NCI-H187 (cell line): ENCODE measurements at places on chromosomes 7 and 10.

DNA sequence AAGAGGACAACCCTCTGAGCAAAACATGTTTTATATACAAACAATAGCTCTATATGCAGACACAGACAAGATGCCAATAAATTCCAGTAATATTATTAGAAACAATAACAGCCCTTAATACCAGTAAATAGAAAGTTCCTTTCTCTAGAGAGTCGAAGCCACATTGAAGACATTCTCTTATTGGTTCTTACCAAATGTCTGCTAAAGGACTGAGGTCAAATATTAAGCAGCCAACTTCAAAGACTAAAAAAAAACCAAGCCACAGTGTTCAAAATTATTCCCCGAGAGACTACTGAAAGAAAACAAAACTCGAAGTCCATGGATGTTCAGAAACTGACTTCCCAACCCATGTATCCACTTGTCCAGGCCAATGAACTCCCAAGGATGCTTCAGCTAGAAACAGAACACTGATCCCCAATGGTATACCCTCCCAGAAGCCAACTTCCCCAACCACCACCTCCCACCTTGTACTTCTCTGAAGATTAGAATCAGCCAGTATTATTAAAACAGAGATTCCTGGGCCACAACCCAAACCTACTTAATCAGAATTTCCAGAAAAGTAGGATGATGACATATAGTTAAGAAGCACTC, 51.9 kb downstream of the FAM13C start:
- no peak for DNase-seq

GRCh38 chr7:113159746-113160339, 41.5 kb upstream of the SMIM30 start:
- DNase-seq, result peak; percentile 73

GRCh38 chr10:71726580-71727104, 7.1 kb upstream of the C10orf105 start:
- no peak for DNase-seq

GRCh38 chr7:142668495-142668894, 80.8 kb upstream of the PRSS1 start:
- DNase-seq, result no peak

DNA sequence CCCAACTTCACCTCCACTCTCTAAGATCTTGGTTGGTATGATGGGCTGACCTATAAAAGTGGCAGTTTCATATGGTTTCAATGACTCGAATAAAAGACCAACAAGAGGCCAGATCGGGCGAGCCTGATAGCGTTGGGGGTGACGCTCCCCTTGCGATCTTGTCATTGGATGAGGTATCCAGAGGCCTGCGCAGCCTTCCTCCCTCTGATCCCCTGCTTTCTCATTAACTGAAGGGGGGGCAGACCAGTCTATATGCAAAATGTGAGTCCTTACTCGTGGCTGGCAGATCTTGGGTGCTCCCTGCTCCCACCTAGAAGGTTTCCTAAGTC, 937 bp upstream of the COBL start:
- no peak for DNase-seq

DNA sequence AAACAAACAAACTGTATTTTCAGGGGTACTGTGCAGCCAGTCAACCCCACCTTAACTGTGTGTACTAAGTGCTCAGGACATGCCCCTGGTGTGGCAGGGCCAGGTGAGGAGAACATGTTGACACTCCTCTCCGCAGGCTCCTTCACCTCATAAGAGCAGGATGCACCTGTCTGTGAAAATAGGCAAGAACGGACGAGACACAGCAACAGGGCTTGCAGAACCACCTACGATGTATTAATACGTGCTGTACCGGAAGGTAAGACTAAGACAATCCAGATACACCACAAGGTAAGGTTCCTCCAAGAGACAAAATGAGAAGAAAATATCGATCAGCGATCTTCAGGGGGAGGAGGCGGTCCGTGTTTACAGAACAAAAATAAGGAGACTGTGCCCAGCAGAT, 65.8 kb upstream of the CAMK2B start:
- DNase-seq, result no peak

GRCh38 chr10:35386594-35387174, 50.4 kb downstream of the CCNY start:
- no peak for DNase-seq

- DNase-seq, result no peak
These were observed 310.9 kb downstream of the CCDC3 start for GRCh38 chr10:12690525-12691126.

GRCh38 chr10:87799860-87800259, 18.2 kb downstream of the ATAD1 start:
- DNase-seq, result no peak

GRCh38 chr7:54653905-54654304, 105.1 kb downstream of the SEC61G start:
- no peak for DNase-seq

GRCh38 chr7:87935384-87935706, 1.3 kb downstream of the ADAM22 start:
- no peak for DNase-seq

GRCh38 chr10:132135053-132135872, 51.5 kb upstream of the DPYSL4 start:
- no peak for DNase-seq

DNA sequence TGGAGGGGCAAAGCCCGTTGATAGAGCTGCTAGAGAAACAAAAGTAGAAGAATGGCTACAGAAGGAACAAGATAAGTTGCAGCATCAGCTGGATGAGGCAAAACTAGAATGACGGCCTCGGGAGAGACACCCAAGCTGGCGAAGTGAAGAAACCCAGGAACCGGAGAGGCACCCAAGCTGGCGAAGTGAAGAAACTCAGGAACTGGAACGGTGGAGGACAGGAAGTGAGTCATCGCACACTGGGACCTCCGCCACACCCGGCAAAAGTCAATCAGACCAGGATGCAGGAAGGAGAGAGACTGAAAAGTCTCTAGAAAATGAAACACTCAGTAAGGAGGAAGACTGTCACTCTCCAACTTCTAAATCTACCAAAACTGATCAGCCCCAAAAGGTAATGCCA, 133.0 kb upstream of the NEBL start:
- no peak for DNase-seq

- no peak for DNase-seq
These were observed 206.8 kb upstream of the LYZL1 start for GRCh38 chr10:29081951-29082685.

DNA sequence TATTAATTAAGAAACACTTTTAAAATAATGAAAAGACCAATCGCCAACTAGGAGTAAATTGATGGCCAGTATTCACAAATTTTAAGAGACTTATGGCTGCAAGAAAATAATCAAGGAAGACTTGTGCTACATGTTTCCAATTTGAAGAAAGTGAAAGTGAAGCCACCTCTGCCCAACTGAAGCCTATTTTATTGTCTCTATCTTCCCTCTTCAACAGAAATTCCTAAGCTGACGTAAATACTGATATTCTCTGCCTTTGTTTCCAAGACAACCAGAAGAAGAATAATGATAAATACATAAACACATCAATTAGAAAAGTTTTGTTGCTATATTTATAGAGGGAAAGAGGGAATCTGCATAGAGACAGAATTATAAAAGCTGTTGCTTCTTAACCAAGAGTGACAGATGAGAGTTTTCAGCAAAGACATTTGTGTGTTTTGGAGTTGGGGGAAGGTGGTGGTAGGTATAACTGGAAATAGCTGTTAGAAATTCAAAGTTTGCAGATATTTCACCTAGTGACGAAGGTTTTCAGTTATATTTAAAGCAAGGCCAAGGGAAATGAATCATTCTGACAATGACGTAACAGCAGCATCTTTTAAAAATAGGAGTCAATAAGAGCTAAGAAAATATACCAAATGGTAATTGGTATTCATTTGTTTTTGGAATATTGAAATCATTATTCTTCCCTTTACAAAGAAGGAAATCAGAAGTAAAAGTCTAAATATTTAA, 576.6 kb upstream of the SORCS1 start:
- no peak for DNase-seq

DNA sequence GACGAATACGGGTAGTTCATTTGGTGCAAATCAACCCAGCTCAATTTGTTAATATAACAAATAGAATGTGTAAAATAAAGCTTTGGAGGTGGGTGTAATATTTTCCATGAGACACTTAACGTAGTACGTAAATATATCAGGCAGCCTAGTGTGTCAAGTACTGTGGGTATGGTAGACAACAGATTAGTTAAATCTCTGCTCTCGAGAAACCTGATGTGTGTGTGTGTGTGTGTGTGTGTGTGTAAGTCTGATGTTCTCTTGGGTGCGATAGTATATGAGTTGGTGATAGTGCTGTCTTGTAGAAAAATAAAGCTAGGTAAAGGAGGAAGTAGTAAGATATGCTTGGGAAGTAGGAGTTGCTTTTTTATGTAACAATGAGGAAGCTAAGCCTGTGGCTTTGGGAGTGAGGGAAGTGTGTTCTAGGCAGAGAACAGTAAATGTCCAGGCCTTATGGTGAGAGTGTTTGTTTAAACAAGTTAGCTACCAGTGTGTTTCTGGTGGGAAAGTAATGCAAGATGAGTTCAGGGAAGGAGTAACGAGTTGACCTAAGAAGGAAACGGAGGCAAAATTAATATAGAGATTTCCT, 26.1 kb downstream of the WAC start:
- no peak for DNase-seq

DNA sequence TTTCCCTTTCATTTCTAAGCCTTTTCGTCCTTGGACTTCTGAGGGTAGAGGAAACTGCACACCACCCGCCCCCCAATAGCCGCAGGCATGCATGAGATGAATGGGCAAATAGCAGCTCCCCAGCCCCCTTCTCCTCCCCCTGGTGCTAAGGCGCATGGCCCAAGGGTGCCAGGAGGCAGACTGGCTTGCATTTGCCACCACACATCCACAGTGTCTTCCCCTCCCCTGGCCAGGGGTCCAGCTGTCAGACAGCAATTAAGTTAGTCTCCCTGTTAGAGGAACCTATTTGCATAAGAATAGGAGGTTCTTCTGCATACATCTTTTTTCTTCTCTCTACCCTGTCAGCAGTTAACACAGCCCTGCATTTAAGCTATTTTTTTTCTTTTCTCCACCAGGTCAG, 20.2 kb downstream of the TOMM7 start:
- no peak for DNase-seq

DNA sequence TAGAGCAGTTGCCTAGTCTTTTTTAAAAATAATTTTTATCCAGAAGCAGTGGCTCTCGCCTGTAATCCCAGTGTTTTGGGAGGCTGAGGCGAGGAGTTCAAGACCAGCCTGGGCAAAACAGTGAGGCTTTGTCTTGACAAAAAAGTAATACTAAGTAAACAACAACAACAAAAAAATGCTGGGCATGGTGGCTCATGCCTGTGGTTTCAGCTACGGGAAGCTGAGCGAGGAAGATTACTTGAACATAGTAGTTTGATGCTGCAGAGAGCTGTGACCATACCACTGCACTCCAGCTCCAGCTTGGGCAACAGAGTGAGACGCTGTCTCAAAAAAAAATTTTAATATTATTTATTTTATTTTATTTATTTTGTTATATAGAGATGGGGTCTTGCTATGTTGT, 31.3 kb upstream of the TPST1 start:
- no peak for DNase-seq

DNA sequence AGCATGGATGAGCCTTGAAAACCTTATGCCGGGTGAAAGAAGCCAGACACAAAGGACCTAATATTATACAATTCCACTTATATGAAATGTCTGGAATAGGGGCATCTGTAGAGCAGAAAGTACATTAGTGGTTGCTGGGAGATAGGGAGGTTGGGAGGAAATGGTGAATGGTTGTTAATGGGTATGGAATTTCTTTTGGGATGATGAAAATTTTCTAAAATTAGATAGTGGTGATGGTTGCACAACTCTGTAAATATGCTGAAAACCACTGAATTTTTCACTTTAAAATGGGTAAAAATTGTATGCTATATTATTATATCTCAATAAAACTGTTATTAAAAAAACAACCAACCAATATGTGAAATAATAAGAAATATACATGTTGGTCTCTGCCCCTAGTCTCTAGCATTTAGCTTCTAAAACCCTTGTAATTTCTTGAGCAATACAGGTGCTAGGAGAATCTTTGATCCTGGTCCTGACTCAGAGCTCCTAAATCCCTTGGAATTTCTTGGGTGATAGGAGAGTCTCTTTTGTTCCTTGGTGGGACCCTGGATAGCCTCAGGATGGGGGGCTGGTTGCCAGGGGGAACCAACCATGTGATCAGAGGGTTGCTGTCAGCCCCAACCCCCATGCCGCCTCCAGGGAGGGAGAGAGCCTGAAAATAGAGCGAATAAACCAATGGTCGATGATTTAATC, 64.0 kb downstream of the TACR2 start:
- DNase-seq, result no peak

GRCh38 chr7:17109020-17109419, 189.4 kb upstream of the AHR start:
- no peak for DNase-seq

GRCh38 chr7:150003304-150003810, 129.6 kb downstream of the ATP6V0E2 start:
- DNase-seq, result no peak

GRCh38 chr10:5106553-5106952, 12.3 kb downstream of the AKR1C3 start:
- DNase-seq, result no peak

DNA sequence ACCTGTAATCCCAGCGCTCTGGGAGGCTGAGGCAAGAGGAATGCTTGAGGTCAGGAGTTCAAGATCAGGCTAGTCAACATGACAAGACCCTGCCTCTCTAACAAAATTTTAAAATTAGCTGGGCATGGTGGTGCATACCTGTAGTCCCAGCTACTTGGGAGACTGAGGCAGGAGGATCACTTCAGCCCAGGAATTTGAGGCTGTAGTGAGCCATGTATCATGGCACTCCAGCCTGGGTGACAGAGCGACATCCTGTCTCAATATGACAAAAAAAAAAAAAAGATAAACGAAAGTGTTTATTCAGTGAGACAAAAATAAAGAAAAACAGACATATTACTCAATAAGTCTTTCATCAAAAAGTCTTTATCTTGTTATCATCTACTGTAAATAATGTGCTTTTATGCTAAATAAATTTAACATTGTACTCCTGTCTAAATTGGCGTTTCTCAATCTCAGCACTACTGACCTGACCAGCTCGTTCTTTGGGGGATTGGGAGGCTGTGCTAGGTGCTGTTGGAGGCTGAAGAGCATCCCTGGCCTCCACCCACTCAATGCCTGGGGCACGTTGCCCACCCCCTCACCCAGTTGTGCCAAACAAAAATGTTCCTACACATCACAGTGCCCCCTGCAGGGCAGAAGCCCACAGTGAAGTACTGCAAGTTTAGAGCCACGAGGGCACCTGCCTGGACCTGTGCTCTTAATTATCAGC, 57.7 kb downstream of the NCAPG2 start:
- DNase-seq, result no peak

DNA sequence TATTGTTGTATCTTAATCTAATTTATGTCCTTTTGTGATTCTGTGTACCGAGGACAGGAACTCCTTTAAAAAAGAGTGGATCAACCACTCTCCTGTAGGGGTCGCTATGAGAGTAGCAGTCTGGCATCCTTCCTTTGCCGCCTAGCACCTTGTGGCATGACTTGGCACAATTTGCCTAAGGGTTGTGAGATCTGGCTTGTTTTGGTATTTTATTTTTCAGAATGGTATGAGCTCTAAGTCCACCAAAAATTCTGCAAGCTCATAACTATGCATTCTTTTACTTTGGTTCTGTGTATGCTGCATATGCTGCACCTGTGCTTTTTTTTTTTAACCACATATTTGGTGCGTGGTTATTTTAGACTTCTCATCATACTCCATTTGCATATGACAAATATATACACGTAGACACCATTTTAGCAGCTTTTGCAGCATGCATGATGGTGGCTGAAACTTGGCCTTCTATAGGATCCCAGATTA, 112.8 kb downstream of the CDK14 start:
- DNase-seq, result no peak
